Fibroblast of skin of left biceps (primary cell): ENCODE measurements at places on chromosomes 2 and 18.
A peak's percentile ranks its signal among the peaks of the same experiment; 100 is the strongest.

GRCh38 chr2:74843899-74844298 lies 10.0 kb downstream of the HK2 start:
- no peak for DNase-seq

DNA sequence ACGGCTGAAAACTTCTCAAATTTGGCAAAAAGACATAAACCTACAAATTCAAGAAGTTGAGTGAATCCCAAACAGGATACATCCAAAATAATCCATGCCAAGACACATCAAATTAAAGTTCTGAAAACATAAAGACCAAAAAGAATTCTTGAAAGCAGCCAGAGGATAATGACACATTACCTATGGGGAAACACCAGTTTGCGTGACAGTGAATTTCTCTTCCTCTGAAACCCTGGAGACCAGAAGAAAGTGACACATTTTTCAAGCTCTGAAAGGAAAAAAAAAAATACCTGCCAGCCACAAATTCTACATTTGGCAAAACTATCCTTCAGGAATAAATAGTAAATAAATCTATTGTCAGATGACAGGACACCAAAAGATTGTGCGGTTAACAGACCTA lies 86.0 kb upstream of the AFF3 start:
- no peak for DNase-seq

- DNase-seq, result no peak
Observed at GRCh38 chr2:6773007-6773693, 92.6 kb downstream of the CMPK2 start.

DNA sequence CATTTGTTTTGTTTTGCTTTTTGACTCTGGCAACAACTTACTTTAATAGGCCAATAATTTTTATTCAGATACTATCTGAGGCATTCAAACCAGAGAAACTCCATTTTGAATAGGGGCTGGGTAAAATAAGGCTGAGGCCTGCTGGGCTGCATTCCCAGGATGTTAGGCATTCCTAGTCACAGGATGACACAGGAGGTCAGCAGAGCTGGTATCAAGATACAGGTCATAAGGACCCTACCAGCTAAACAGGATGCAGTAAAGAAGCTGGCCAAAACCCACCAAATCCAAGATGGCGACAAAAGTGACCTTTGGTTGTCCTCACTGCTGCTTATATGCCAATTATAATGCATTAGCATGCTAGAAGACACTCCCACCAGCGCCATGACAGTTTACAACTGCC lies 102.2 kb upstream of the XPO1 start:
- no peak for DNase-seq

DNA sequence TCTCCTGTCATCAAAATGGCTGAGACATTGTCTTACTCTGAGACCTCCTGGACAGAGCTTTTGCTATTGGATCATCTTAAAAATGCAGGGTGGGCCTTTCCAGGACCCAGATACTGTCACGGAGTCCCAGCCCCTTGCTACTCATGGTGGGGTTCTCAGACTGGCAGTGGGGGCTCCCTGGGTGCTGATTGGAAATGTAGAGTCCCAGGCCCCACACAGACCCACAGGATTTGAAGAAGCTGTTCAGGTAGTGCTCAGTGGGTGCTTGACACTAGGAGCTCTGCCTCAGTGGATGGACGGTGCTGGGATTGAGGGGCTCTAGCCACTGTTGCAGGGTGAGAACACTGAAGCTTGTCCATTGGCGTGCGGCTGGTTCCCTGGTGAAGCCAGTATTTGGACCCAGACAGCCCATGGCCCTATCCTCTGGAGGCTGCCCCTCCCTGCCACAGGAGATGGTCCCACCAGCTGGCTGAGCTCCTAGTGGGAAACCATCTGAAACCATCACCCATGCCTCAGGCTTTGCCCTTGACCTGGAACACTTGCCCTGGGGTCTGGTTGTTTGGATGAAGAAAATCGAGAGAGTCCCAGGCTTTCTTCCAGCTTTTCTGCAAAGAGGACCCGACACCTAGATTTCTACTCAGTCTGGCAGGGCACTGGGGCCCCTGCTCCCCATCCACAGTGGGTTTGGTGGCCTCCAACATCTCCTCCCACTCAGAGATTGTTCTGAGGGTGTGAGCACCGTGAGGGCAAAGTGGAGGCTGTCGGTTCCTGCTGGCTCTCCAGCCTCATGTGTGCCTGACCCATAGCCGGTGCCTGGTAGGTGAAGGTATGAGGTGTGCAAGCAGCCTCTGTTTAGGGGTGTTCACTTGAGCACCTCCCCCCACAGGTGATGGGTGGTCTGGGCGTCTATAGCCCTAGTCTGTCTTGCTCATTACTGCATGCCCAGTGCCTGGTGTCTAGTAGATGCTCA lies 30.1 kb downstream of the MROH2A start:
- DNase-seq, result no peak

DNA sequence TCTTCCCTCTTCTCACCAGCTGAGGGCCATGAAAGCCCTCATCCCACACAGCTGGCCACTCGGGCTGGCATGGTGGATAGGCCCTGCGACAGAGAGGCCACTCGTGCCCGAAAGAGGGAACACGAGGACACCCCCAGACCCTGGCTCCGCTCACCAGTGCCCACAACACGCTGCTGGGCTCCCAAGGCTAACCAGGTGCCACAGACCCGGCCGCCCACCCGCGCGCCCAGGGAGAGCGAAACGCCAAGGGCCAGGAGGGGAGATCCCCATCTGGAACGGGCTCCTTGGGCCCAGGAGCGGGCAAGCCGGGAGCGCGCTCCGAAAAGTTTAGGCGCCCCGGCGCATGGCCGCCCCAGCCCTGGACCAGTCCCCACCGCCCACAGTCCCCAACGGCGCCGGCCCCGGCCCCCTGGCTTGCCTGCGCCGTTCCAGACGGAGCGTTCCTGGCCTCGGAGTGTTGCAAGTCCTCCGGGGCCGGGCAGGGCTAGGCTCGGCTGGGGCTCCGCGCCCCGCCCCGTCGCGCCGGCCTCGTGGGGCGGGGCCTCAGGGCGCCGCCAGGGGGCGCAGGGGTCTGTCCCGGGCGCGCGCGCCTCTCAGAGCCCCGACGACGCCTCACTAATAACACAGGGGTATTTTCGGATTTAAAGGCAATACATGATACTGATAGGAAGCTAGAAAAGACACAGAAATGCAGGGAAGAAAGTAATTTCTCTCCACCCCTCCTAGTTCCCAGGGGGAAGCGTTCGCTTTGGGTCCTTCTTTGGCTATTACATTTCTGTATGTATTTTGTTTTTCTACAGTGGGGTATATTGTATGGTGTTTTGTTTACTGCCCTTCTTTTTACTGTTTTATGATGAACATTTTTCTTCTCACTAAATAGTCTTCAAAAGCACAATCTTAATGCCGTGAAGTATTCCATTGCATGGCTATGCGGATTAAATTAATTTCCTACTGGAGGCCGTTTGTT lies at the start of gene TMBIM1:
TMBIM1 (minus strand) TSS at position 456 of the 967 bp plus-strand sequence. CDS start 10,362 bp downstream, outside the sequence.
- DNase-seq, result peak; percentile 47

DNA sequence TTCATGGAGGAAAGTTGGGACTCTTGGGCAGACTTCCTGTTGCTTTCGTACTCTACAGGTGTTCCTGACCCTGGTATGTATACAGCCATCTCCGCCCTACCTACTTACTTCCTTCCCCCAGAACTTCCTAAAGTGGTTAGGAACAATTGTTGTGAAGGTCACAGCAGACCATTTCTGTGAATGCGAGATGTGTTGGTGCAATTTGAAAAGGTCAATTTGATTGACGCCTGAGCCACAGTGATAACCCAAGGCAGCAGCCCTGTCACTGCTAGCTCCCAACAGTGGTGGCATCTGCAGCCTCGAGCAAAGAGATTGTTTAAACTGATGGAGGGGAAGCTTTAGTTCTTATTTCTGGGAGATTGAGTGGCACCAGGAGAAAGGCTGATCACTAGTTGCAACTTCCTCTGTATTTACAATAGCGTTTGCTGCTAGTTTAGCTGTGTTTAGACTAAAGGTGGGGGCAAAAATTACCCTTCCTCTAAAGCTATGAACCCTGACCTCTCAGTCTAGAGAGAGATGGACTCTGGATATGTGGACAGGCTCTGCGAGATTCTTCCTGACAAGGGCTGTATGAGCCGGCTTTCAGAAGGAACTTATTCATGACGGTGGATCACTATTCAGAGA lies 78.3 kb upstream of the MAP4K3 start:
- no peak for DNase-seq

- no peak for DNase-seq
Observed at GRCh38 chr18:63397349-63397748, 24.9 kb downstream of the VPS4B start.
